DND-41 (cell line): ENCODE measurements at places on chromosomes 1 and 21.

DNA sequence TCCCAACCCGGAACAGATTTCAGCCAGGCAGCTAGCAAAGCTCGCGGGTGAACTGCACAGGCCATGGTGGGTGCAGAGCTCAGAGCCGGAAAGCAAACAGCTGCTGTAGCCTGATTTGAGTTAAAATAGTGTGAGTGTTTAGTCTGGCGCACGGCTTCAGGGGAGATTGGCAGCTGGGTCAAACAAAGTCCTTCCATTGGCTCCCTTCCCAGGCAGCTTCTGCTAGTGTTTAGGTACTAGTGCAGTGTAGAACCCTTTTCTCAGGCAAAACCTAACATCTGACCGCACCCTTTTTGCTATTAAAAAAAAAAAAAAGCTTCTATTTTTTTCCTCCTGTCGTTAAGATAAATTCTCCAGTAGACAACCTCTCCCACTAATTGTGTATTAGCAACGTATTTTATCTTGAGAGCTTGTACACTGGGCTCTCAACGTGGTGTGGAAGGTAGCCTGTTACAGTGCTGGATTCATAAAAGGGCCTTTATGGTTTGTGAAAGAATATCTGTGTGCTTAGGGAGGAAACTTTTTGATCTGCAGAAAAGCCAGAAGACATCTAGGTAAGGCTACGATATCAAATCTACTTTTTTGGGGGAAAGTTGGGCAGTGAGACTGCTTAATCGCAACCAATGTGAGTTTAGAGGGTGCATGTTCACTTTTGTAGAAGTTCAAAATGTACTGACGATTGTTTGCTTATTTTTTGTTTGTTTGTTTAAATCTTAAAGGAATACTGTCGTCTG lies 689.6 kb downstream of the USP25 start:
- no peak overlapping the region for H3K27ac ChIP-seq
- H3K36me3 ChIP-seq: no peaks in the 10 kb centered on the region

GRCh38 chr1:236099355-236099974 lies 34.6 kb upstream of the NID1 start:
- peaks cover 2% of the 10 kb centered on the region for H3K27me3 ChIP-seq
- no peak for DNase-seq
- no peak overlapping the region for H3K27ac ChIP-seq
- H3K36me3 ChIP-seq: no peaks in the 10 kb centered on the region

GRCh38 chr1:225146478-225146877 lies 217.0 kb downstream of the DNAH14 start:
- no peak overlapping the region for H3K27ac ChIP-seq
- H3K4me3 ChIP-seq: no peak overlapping the region
- H3K36me3 ChIP-seq: no peaks in the 10 kb centered on the region
- no peaks in the 10 kb centered on the region for H3K4me1 ChIP-seq

DNA sequence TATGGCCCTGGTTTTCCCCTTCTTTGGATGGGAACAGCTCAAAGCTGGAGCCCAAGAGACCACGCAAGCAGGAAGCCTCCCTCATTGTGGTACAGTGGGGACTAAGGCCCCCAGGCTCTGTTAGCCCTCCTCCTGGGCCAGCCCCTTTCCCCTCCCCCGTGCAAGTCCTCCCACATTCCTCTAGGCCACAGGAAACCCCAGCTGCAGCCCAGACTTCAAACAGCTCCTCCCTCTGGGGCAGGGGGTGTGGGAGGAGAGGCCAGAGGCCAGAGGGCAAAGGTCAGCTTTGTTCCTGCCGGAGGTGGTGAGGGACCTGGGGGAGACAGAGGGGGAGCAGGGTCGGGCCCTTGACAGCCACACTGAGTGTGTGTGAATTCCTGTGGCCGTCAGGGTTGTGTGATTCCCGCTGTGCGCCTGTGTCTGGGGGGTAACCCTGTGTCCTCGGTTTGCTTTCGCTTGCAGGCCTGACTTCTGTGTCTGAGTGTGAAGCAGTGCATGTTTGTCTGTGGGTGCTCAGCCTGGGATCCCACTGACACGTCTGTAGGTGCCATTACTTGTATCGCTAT lies 3.4 kb upstream of the AHDC1 start:
- H3K4me1 ChIP-seq: peaks cover 68% of the 10 kb centered on the region
- no peaks in the 10 kb centered on the region; the same call in 1 of the 2 replicates for H3K36me3 ChIP-seq
- H3K27me3 ChIP-seq: no peaks in the 10 kb centered on the region
- no peak overlapping the region for H3K4me3 ChIP-seq

- no peaks in the 10 kb centered on the region for H3K4me1 ChIP-seq
- DNase-seq: no peak
- no peaks in the 10 kb centered on the region for H3K27me3 ChIP-seq
- H3K36me3 ChIP-seq: no peaks in the 10 kb centered on the region
- H3K27ac ChIP-seq: no peak overlapping the region
Measured at GRCh38 chr21:15968776-15969310, 239.1 kb downstream of the USP25 start.

GRCh38 chr1:240732390-240732789 lies 120.4 kb upstream of the GREM2 start:
- no peaks in the 10 kb centered on the region for H3K4me1 ChIP-seq
- H3K36me3 ChIP-seq: no peaks in the 10 kb centered on the region
- H3K27ac ChIP-seq: no peak overlapping the region
- H3K27me3 ChIP-seq: no peaks in the 10 kb centered on the region
- no peak overlapping the region for H3K4me3 ChIP-seq

- H3K4me3 ChIP-seq: no peak overlapping the region
- 0 out of 2 replicates have a peak, but pooled peaks cover 2% of the 10 kb centered on the region for H3K36me3 ChIP-seq
- H3K4me1 ChIP-seq: peaks cover 22% of the 10 kb centered on the region
Measured at GRCh38 chr1:228169345-228169744, 3.7 kb downstream of the IBA57 start.

DNA sequence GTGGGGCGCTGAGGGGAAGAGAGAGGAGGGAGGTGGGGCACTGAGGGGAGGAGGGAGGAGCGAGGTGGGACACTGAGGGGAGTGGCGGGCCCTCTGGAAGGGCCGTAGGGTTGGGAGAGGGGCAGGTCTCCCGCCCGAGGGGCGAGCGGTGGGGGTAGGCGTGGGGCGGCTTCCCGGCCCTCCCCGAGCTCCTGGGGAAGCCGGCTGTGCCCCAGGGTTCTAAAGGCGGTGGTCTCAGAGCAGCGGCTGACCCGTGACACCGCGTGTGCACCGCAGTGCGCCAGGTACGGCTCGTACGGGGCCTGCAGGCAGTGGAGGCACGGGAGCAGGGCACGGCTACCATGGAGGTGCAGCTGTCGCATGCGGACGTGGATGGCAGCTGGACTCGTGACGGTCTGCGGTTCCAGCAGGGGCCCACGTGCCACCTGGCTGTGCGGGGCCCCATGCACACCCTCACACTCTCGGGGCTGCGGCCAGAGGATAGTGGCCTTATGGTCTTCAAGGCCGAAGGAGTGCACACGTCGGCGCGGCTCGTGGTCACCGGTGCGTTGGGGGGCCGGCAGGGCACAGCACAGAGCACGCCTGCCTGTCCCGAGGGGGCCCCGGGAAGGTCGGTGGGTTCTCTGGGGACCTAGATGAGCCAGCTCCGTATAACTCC lies 68.5 kb downstream of the OBSCN start:
- no peak overlapping the region for H3K4me3 ChIP-seq
- H3K4me1 ChIP-seq: no peaks in the 10 kb centered on the region
- H3K27ac ChIP-seq: no peak overlapping the region
- DNase-seq: no peak

DNA sequence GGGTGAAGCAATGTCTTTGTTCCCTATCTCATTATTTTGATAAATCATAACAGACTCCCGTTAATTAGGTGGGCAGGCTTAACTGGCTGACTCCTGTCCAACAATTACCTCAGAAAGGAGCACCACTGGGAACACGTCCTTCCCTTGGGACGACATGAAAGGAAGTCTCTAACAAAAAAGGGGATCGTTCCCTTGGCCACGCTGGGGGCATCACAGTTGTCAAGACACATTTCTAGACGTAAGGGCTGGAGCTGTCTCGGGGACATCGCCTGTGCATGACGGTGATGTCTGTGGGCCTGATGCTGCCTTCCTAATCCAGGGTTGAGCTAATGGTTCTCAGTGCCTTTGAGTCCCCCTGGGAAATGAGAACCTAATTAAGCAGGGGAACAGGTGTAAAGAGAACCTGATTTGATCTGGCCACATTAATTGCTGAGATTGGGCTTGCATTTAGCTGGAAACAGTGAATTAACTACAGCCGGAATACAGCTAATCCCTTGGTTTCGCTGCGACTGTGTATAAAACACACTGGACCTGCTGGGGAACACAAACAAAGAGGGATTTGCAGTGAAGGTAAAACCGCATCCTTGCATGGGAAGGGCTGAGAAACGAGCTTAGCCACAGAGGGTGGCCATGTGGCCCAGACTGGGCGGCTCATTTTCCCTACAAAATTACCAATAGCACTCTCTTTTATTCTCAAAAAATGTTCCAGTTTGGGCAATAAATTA lies 111.8 kb downstream of the MRPS6 start:
- no peaks in the 10 kb centered on the region for H3K36me3 ChIP-seq
- H3K27ac ChIP-seq: no peak overlapping the region
- no peak overlapping the region for H3K4me3 ChIP-seq
- no peaks in the 10 kb centered on the region for H3K4me1 ChIP-seq
- H3K27me3 ChIP-seq: no peaks in the 10 kb centered on the region
- no peak for DNase-seq

GRCh38 chr1:246781212-246781611 lies 57.0 kb downstream of the SCCPDH start:
- peaks cover 30% of the 10 kb centered on the region for H3K36me3 ChIP-seq
- H3K4me1 ChIP-seq: peaks cover 44% of the 10 kb centered on the region
- peak overlapping the region; percentile 83 for H3K27ac ChIP-seq
- H3K27me3 ChIP-seq: no peaks in the 10 kb centered on the region

GRCh38 chr1:21518774-21519455 lies 9.7 kb downstream of the ALPL start:
- no peaks in the 10 kb centered on the region for H3K36me3 ChIP-seq
- H3K4me3 ChIP-seq: no peak overlapping the region
- H3K27me3 ChIP-seq: peaks cover 6% of the 10 kb centered on the region
- no peak overlapping the region for H3K27ac ChIP-seq
- no peaks in the 10 kb centered on the region for H3K4me1 ChIP-seq
- DNase-seq: no peak

DNA sequence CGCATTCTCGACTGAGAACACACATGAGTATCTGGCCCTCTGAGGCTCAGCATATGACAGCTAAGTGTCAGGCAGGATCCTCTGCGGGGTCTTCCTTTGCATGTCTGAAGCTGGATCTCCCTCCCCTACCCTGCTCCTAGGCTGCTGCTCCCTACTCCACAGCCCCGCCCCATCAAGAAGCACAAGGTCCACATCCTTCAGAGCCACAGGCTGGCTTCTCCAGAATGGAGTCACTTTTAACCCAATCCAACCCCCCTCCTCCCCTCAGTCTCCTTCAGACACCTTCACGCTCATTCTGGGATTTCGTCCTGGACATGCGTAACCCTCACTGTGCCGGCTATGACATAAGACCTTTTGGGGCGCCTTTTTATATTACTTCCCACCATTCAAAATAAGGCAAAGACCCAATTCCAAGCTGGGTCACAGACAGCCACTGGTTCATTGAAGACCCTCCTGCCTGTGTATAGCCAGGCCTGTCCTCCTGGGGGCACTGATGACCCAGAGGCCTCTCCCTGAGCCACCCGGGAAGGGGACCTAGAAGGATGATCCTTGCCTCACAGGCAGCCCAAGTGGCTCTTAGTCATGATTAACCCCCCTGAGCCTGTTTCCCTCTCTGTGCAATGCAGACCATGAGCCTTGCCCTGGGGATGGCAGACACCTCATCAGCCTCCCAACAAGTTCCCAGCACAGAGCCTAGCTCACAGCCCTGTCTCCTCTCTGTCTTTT lies 4.7 kb downstream of the ADGRB2 start:
- H3K27me3 ChIP-seq: peaks cover 33% of the 10 kb centered on the region
- H3K4me1 ChIP-seq: peaks cover 38% of the 10 kb centered on the region
- H3K4me3 ChIP-seq: no peak overlapping the region

DNA sequence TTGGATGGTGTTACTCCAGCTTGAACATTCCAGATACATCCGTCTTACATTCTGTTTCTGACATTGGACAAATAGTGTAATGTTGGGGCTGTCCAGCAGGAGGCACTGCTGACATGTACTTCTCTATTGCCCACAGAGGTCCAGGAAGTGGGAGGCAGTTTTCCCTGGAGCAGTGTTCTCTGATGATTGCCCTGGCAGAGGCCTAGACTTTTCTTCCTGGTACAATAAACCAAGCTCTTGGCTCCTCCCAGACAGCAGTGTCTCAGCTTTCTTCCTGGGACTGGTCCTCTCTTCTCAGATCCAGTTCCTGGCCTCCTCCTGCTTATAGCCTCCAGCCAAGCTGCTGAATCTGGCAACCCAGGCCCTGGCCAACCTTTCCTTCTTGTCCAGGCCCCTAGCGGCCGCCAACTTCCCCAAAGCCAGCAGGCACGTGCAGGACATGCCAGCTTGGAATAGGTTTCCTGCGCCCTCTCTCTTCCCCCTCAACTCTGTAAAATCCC lies 14.9 kb upstream of the IFNLR1 start:
- H3K4me1 ChIP-seq: peaks cover 2% of the 10 kb centered on the region; the same call in 1 of the 2 replicates
- H3K27ac ChIP-seq: no peak overlapping the region
- no peaks in the 10 kb centered on the region for H3K36me3 ChIP-seq
- H3K4me3 ChIP-seq: no peak overlapping the region
- DNase-seq: peak; percentile 62

DNA sequence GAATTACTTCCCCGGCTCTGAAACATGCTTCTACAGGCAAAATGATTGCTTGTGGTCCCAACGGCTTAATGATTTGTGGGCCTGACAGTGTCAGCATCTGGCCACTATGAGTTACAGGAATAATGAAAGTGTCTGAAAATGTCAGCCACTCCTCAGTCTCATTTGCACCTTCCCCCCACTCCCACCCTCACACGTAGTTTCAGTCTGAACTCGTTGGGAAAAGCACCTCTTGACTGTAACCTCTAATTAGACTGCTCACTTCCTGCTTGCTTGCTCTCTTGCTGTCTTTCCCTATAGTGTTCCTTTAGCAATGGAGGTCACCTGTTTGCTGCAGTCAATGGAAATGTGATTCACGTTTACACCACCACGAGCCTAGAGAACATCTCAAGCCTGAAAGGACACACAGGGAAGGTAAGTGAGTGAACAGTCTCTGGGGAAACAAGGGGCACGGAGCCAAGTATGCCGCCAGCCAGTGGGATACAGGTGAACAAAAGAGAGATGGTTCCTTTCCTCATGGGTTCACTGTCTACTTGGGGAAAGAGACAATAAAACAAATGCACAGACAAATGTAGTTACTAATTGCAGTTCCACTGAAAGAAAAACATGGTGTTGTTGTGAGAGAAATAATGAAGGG lies 27.1 kb downstream of the CFAP57 start:
- no peak overlapping the region for H3K27ac ChIP-seq
- no peaks in the 10 kb centered on the region for H3K27me3 ChIP-seq
- H3K4me1 ChIP-seq: no peaks in the 10 kb centered on the region

DNA sequence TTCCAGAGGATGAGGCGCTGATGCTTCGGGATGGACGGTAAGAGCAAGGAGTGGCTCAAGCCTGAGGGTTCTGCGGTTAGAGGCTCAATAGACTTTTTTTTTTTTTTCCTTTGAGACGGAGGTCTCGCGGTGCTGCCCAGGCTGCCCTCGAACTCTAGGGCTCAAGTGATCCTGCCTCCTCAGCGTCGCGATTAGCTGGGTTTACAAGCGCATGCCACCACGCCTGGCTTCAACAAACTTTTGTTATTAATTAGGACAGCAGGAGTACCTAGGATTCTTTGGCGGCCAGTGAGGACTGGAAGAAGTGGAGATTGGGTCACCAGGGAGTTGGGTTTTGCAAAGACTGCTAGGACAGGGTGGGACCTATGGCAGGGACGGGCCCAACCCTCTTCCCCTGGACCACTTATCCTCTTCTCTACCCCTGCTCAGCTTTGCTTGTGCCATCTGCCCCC lies 587 bp downstream of the SCNM1 start:
- peak overlapping the region; percentile 75 for H3K27ac ChIP-seq
- no peaks in the 10 kb centered on the region for H3K27me3 ChIP-seq
- peak overlapping the region; percentile 91 for H3K4me3 ChIP-seq
- peaks cover 39% of the 10 kb centered on the region for H3K36me3 ChIP-seq

GRCh38 chr1:200794506-200795065 lies 55.9 kb downstream of the CAMSAP2 start:
- no peaks in the 10 kb centered on the region for H3K27me3 ChIP-seq
- no peaks in the 10 kb centered on the region for H3K4me1 ChIP-seq
- H3K4me3 ChIP-seq: no peak overlapping the region
- no peak overlapping the region for H3K27ac ChIP-seq
- H3K36me3 ChIP-seq: no peaks in the 10 kb centered on the region
